CD4-positive, alpha-beta T cell treated with Interleukin-2 at 100 ng/mL for 4 hours (primary cell): ENCODE measurements at places on chromosomes 6 and 20.

GRCh38 chr6:113733381-113733780, 123.8 kb upstream of the MARCKS start:
- DNase-seq: no peak

- no peak for DNase-seq
Observed at GRCh38 chr6:63615590-63615989, 20.0 kb upstream of the PHF3 start.

GRCh38 chr6:52317841-52318581, 33.5 kb upstream of the MCM3 start:
- DNase-seq: no peak

- DNase-seq: no peak
Observed at GRCh38 chr6:36444470-36444869, 1.7 kb downstream of the KCTD20 start.

GRCh38 chr6:14079971-14080370, 37.6 kb upstream of the CD83 start:
- no peak for DNase-seq

DNA sequence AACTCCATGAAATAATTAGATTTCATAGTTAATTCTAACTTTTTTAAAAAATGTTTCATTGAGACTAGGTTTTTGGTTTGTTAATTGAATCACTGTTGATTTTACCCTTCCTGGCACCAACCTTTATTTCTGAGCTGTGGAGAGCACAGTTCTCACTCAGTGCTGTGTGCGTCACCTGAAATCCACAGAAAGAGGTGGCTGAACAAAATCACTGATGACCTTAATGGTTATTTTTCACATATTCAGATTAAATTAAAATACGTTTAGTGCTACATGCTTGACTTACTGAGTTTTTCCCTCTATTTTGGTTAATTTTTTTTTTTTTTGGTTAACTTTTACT, 89.4 kb downstream of the SLC16A10 start:
- DNase-seq: no peak

DNA sequence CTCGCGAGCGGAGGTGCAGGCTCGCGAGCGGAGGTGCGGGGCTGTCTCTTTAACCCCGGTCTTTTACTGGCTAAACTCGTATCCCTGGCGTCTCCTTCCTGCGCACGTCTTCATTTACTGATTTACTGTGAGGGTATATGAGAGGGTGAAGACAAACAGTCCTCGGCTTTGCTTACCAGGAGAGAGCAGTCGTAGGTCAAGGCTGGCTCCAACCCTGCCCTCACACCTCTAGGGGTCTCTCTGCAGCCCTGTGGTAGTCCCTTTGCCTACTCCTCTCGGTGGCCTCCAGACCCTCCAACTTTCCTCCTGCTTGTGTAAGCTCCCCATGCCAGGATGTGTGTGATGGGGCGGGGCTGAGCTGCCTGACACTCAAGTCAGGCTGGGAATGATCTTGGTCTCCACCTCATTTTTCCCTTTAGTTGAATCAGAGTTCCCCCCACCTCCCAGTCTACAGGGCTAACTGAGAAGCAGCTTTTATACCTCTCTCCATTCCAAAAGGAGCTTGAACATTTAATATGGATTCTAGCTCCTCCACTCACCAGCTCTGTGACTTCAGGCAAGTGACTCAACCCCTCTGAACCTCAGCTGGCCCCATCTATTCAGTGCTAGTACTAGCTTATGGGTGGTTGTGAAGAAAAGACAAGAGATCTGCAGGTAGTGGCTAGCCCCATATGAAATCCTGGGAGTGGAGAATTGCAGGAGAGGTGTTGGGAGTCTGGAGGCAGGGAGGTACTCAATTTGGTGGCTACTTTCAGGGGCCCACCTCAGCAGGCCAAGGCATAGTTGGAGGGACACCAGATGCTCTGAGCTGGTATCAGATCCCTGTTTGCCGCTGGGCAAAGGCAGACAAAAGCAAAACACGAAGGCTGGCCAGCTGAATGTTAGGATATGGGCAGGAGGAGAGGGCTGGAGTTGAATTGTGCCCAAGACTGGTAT, 902 bp downstream of the SLC29A1 start:
- DNase-seq: no peak
